Progenitor cell of endocrine pancreas (in vitro differentiated cells): ENCODE measurements at places on chromosomes 4 and X. TPM values are rescaled to one million over a fixed set of nuclear protein-coding genes. Genes with fewer than 3 reads are reported as not detected.

The OR13H1 gene
- total RNA-seq: not detected in 2 replicates

The HEPH gene
- total RNA-seq: 91.8 and 92.4 TPM in 2 replicates

DNA sequence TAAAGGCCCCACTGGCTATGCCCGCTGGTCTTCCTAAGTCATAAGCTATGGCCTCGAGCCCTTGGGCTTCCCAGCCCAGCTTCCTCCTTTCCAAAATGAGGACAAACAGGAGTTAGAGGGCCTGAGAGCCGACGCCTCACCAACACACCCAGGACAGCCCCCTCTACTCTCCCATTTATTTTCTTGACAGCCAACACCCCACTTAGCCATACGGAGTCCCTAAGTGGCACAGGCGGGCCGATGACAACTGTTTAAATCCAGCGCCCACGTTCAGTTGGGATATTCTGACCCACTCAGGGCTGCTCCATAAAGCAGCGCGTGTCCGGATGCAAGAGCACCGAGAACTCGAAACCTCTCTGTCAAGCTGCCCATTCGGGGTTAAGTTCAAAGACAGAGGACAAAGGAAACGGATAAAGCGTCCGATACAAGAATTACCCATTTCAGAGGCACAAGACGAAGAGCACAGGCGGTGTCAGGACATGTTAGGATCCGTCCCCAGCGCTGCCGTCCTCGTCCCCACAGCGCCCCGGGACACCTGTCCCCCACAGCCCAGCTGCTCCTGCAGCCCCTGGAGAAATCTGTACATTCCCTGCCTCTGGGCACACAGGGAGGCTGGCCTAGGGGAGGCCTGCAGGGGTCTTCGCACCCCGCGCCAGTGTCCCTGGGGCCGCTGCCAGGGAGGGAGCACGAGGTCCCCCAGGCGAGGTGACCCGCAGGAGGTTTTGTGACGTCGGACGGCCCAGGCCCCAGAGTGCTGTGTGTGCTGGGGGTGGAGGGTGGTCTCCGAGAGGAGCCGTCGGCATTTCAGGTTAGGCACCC, 1.2 kb downstream of the PRKX start:
- DNase-seq: peak; percentile 18

DNA sequence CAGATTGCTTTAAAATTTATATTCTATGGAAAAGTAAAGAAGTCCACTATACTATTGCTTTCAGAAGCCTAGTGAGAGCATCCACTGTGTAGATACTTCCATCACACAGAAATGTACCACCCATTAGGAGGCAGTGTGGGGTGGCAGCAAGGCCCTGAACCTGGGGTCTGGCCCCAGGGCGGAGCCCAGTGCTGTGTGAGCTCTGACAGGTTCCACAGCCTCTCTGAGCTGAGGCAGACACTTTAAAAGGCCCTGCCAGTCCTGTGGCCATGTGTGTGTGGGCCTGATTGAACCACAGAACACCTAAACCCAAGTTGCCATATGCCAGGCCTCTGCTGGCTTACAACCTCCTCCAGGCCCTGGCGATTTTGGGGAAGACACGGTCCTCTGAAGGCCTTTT, 49.2 kb downstream of the PHKA2 start:
- no peak for DNase-seq

DNA sequence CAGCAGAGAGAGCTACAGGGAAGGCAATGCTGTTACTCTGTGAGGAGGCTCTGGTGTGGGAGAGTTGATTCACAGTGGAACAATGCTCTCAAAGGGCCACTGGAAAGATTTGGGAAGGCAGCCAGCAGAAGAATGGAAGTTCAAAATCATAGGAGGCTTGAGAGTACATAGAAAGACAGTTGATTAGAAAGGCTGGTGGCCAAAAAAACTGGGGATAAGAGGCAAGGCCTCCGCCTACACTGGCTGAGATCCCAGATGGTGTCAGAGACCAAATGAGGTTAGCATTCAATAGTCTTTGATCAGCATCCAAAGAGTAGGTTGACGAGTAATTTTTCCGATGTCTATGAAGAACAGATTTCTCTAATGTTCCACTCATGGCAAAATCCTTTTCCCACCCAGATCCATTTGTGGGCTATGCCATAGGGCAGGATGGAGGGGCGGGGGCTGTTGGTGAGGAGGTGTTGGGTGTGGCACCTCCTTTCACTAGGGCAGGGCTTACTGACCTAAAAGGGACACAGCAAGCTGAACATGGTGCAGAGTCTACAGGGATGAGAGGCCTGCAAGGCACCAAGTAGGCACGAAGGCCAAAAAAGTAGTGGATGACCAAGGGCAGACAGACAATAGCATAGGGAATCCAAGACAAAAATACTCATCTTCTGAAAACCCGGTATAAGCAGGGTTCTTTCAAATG, 15.1 kb downstream of the TEC start:
- DNase-seq: no peak

- no peak for DNase-seq
These were observed 4.4 kb downstream of the LRCH2 start for GRCh38 chrX:115229337-115230003.

DNA sequence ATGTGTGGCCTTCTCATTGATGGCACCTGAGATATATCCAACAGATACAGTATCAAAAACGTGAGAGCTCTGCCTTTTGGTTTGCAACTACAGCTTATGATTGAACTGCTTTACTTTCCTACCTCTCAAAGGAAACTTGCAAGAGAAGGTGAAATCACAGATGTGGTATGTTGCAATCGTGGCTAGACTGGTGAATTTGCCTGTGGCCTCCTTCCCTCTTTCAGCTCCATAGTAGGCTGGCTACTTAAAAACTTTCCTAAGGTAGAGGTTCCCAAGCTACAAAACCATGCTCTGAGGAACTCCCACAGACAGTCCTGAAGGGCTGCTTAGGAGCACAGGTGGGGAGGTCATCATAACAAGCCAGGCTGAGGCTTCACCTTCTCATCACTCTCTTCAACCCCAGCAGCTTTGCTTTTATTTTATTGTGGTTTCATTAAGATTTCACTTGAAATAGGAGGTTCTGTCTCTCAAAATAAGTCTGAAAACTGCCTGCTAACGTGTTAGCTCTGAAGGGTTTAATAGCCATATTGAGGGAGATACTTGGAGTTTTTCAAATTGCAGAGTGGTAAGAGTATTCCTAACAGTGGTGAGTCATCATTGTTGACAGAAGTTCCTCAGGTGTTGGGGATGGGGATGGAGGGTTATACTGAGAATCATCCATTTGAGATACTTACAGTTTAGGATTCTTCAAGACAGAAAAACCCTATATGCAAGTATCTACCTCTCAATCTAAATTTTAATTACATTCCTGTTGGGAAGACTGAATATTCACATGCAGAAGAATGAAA, 93.5 kb upstream of the UCP1 start:
- DNase-seq: no peak
